Fibroblast of skin of scalp (primary cell): ENCODE measurements at places on chromosomes 16 and 17.
A peak's percentile ranks its signal among the peaks of the same experiment; 100 is the strongest.

GRCh38 chr17:48384164-48384563 is 45.9 kb downstream of the SKAP1 start:
- DNase-seq, result no peak

- no peak for DNase-seq
Measured at GRCh38 chr17:75983501-75984181, 4.6 kb downstream of the TEN1 start.

DNA sequence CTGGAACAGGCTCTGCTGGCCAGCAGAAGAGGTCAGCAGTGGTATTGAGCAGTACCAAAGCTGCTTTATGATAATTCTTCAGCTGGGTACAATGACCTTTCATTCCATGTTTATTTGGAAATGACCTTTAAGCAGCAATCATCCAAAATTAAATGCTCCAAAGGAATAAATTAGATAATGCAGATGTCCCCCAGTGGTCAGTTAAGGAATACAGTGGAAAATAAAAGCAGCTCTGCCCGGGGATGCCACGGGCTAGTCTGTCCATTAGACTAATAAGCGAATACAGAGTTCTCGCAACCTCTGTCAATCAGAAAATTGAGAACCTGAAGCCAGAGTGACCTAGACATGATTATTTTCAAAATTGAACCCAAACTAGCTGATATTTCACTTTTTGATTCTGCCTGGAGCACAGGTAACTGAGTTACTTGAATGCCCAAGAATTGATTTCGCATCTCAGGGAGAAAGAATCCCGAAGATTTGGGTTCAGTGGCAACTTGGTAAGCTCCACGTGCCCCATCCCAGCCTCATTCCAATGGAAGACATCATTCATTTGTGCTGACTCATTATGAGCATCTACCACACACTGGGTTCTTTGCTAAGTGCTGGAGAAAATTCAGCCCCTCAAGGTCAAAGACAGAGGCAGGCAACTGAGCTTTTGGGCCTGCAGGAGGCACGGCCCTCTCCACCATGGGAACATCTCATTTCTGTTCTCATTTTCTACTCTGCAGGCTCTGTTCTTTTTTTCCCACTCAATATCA is 34.4 kb upstream of the SLC39A11 start:
- DNase-seq, result peak; percentile 13

DNA sequence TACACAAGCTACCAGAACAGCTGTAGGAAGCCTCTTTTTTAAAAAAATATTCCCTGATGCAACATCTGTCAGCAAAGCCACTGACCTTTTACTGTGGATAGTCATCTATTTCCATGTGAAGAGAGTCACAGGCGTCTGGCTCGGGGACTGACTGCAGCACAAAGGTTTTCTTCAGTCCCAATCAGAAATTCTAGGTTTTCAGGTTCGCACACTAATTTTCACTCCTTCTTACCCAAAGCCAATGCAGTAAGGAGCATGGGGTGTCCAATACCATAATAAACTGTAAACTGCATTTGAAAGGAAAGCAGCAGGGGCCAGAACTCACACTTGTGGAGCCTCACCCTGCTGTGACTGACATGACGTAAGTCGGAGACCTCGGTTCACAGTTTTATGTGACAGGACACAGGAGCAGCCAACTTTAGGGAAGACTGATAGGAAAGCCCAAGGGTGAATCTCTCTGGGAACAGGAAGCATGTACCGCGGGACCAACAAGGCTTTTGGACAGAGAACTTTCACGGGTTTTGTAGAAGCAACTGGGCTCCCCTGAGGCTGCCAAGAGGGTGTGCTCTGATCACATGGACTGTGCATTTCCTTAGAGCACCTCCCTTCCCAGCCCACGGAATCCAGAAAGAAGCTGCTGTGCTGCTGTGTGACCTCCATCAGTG is 9.1 kb upstream of the TMEM100 start:
- DNase-seq, result peak; percentile 29

DNA sequence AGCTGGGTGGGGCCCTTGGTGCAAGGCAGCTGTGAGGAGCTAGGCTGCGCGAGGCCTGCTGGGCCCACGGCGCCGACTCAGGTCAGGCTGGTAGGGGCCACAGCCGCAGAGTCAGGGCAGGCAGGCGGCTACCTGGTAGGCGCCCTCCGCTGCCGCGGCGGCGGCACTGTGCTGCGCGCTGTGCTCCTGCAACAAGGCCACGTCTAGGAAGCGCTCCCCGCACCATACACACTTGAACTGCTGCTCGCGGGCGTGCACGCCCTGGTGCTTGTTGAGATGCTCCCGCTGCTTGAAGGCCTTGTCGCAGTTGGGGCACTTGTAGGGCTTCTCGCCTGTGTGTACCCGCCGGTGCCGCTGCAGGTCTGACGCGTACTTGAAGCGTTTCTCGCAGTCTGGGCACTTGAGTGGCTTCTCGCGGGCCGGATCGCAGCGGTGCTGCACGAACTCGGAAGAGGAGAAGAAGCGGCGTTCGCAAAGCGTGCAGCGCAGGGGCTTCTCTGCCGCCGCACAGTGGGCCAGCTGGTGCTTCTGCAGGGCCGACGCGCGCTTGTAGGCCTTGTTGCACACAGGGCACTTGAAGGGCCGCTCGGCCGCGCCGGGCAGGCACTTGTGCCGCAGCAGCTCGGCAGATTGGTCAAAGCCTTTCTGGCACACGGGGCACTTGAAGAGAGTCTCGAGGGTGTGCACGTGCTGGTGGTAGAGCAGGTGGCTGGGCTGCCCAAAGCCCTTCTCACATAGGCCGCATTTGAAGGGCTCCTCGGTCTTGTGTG is 3.9 kb downstream of the ZNF319 start:
- DNase-seq, result no peak

DNA sequence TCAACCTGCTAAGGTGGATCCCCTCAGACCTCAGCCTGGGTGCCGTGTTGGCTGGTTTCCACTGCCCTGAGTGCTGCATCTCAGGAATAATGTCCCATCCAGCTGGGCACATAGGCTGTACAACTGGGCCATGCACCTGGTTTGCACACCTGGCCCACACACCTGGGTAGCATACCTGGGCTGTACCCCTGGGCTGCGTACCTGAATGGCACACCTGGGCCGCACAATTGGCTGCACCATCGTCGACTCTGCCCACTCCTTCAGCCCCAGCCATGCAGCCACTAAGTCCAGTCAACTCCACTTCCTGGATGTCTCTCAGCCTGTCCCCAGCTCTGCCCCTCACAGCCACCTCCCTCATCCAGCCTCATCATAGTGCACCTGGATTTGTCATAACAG is 7.9 kb downstream of the SLC5A10 start:
- DNase-seq, result no peak

- DNase-seq, result no peak
Measured at GRCh38 chr16:25063102-25063501, 47.9 kb upstream of the ARHGAP17 start.

GRCh38 chr17:79002291-79002690 is 7.3 kb downstream of the CANT1 start:
- DNase-seq, result no peak

- DNase-seq, result no peak
Measured at GRCh38 chr17:75153780-75154194, 525 bp downstream of the JPT1 start.

GRCh38 chr17:42323268-42323773 is 35.0 kb downstream of the STAT5A start:
- no peak for DNase-seq

- DNase-seq, result no peak
Measured at GRCh38 chr17:77422104-77422747, 281.5 kb downstream of the SEC14L1 start.

DNA sequence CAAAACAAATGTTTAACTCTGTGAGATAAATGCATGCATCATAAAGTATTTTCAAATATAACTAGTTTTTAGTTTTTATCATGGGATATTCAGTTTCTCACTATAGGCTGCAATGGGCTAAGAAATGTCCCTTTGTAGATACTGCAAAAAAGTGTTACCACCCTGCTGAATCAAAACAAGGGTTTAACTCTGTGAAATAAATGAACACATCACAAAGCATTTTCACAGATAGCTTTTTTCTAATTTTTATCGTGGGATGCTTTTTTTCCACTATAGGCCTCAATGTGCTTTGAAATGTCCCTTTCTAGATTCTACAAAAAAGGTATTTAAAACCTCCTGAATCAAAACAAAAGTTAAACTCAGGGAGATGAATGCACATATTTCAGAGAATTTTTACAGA is 541.1 kb downstream of the KCNJ18 start:
- no peak for DNase-seq
